ENCODE measurements at places on chromosomes 1 and 21.

- DNase-seq, result peak; percentile 50
Measured at GRCh38 chr1:43786960-43787359, 79.6 kb downstream of the ST3GAL3 start.

DNA sequence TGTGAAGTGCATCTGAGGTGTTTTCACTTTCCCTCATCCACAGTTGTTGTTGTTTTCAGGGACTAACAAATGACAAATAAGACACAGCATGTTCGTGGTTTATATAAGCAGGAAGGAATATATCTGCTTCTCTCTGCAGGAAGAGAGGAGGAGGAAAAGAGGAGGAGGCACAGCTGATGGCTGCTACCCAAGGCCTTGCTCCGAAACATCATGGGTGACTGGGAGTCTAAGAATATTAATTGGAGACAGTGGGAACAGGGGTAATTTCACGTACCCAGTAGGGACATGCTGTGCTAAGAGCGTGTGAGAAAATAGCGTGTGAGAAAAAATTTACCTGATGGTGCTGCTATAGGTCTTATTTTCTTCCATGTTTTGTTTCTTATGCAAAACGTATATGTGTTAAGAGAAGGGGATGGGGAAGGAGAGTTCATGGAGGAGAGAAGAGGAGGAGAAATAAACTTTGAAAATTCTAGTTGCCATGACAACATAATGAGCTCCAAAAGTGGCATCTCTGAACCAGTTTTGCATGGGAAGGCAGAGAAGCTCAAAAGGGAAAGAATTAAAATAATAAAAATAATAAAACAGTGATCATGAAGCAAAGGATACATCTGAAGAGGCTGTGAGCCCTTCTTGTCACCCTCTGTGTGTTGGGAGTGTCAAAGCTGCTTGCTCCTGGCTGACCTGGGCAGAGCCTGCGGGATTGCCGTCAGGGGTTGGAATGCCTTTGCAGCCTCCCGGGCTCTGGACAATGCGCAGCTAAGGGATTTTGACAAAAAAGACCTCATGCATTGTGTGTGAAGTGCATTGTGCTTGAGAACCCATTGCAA is 192.0 kb downstream of the CACNA1E start:
- no peak for DNase-seq

GRCh38 chr21:44630440-44630839 is 3.5 kb downstream of the KRTAP10-9 start:
- DNase-seq, result no peak

GRCh38 chr1:107315652-107316051 is 174.8 kb downstream of the NTNG1 start:
- DNase-seq, result no peak

- DNase-seq, result no peak
Measured at GRCh38 chr1:96329121-96329520, 392.5 kb upstream of the PTBP2 start.

- no peak for DNase-seq
Measured at GRCh38 chr1:226584164-226584563, 35.6 kb downstream of the STUM start.

GRCh38 chr1:108182959-108183700 is 17.0 kb downstream of the SLC25A24 start:
- DNase-seq, result no peak

GRCh38 chr1:205925736-205926135 is 17.5 kb downstream of the SLC26A9 start:
- no peak for DNase-seq

GRCh38 chr1:36919491-36920145 is 114.7 kb downstream of the GRIK3 start:
- no peak for DNase-seq

DNA sequence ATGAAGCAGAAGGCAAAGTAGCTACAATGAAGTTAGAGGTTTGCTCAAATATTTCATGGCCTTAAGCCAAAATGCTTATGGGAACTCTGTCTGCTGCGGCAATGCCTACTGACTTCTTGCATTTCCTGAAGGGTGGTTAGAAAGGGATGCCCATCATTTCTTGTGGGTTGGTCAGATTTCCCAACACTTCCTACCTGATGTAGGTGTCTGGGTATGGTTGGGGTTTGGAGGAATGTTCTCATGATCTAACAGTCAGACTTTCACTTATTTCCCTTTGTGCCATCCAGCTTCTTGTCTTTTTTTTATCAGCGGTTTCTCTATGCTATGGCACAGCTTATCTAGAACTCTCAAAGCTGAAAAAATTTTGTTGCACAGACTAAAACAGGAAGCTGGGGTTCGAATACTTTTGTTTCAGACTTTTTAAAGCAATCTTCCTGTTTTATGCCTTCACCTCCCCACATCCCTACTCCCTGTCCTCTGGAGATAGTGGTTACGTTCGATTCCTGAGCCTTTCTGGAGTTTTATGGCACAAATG is 307.7 kb downstream of the USP25 start:
- no peak for DNase-seq

- DNase-seq, result no peak
Measured at GRCh38 chr1:193633991-193634390, 447.6 kb upstream of the B3GALT2 start.

- no peak for DNase-seq
Measured at GRCh38 chr1:172254521-172255222, 165.8 kb upstream of the C1orf105 start.

- no peak for DNase-seq
Measured at GRCh38 chr1:86150553-86151055, 6.0 kb downstream of the COL24A1 start.

- peak; percentile 61 for DNase-seq
Measured at GRCh38 chr1:205012391-205013140, 30.4 kb upstream of the CNTN2 start.

DNA sequence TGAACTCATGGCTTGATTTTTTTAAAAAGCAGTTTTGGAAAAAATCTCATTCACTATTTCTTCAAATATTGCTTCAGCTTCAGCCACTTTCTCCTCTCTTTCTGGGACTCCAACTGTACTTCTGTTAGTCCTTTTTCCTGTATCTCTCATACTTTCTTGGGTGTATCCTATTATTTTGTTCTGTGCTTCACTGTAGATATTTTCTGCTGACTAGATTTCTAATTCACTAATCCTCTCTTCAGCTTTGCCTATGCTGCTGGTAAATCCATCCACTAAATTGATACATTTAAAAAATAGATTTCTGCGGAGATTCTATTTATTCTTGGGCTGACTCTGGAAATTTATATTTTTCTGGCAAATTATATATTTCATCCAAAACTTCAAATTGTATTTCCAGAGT is 4.9 kb upstream of the KCNE2 start:
- no peak for DNase-seq

- no peak for DNase-seq
Measured at GRCh38 chr1:164785841-164786534, 227.0 kb downstream of the PBX1 start.

DNA sequence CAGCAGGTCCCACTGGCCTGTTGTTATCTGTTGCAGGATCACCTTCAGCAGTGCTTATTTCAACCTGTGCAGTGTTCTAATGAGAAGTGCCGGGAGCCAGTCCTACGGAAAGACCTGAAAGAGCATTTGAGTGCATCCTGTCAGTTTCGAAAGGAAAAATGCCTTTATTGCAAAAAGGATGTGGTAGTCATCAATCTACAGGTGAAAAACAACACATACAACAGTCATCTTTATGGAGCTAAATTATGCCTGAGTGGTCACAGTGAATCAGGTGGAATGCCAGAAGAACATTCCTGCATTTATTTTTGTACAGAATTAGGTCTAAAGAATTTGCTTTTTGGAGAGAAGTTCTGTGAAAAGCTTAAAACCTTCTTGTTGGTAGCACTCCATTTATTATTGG is 33.2 kb downstream of the TRAF5 start:
- DNase-seq, result no peak

DNA sequence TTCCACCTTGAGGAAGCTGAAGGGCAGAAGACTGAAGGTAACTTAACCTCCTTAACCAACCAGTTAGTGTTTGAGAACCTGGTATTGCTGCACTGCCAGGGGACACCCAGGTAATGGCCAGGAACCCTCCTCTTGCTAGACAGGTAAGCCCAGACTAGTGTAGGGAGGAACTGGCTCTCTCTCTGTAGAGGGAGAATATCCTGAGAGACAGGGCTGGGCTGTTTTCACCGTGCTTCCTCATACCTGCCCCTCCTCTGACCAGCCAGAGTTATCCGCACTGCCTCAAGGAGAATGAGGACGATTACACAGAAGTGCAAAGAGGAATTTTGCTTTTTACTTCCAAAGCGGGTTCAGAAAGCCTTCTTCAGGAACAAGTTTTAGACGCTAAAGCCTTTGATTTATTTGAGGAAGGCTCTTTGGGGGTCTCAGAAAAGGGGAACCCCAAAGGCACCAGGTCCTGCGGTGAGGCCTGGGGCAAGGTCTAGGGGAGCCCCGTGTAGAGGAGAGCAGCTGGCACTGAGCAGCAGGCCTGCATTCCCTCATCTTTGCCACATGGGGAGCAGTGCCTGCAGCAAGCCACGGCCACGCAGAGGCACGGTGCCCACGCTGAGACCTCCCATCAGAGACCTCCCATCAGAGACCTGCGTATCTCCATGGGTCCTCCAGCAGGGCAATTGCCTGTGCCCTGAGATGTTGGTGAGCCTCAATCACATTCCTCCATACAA is 13.5 kb downstream of the GNG4 start:
- no peak for DNase-seq

DNA sequence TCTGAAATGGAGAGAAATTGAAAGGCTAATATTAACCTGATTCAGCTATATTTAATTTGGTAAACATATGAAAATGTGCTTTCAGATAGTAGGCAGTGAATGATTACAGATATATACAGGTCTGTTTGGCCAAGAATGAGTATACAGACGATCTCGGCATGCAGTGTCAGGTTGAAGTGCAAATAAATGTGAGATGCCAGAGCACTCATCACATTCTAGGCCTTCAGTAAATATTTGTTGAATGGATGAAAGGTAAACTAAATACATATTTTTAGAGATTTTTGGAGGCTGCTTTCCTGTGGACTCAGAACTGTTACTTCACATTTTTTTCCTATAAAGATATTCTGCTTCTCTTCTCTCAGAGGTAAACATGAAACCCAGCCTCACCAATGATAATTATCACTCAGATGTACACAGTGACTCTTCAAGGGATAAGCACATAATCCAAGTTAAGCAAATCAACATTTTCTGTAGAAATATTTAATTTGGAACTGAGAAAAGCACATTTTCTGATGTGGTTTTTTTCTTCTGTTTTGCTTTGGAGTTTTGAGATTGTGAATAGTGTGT is 702.9 kb downstream of the BRINP3 start:
- DNase-seq, result no peak

- DNase-seq, result no peak
Measured at GRCh38 chr1:206550446-206550845, 43.1 kb downstream of the RASSF5 start.

- DNase-seq, result no peak
Measured at GRCh38 chr1:47325528-47325927, 8.1 kb upstream of the CMPK1 start.

DNA sequence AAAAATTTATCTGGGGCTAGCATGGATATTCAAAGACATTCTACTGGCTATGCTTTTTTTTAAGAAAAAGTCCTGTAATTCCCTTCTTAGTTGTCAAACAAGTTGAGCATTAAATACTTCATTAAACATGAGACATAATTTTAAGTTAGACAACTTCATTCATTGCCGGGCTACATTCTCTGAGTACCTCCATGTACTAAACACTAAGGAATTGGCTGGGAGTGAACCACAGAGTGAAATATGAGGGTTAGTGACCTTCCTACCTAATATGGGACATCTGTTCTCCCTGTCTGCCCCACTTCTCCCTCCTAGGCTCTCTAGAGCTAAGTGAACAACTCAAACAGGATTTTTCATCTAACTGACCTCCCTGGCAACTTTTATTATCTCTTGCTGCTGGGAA is 370.4 kb downstream of the VAV3 start:
- DNase-seq, result no peak

GRCh38 chr1:76835203-76835602 is 32.1 kb upstream of the ST6GALNAC5 start:
- DNase-seq, result peak; percentile 6
